ENCODE measurements at places on chromosomes 7 and 10. TPM values are rescaled to one million over a fixed set of nuclear protein-coding genes. Genes with fewer than 3 reads are reported as not detected.

The ELFN1 gene
- 3.0 TPM for total RNA-seq

The NODAL gene
- not detected for total RNA-seq

The SUN3 gene
- not detected for total RNA-seq

The HOXA6 gene
- 0.09 TPM for total RNA-seq

The FOXI2 gene
- total RNA-seq = not detected

The RUFY2 gene
- total RNA-seq = 12.5 TPM

The TMEM236 gene
- not detected for total RNA-seq

The PNLIPRP3 gene
- total RNA-seq = not detected

The THAP5 gene
- 19.5 TPM for total RNA-seq

The RBP3 gene
- not detected for total RNA-seq

The SPDYE16 gene
- total RNA-seq = under 0.01 TPM

The LOXL4 gene
- 13.3 TPM for total RNA-seq

The CPA4 gene
- total RNA-seq = 2.7 TPM

The AKR1C4 gene
- not detected for total RNA-seq

The GFRA1 gene
- total RNA-seq = under 0.01 TPM

The TMEM140 gene
- total RNA-seq = 12.0 TPM

The GNB2 gene
- total RNA-seq = 53.9 TPM

The PPP1R17 gene
- total RNA-seq = under 0.01 TPM

The VSIR gene
- total RNA-seq = 19.2 TPM

The UTF1 gene
- not detected for total RNA-seq

The PGAM2 gene
- 0.09 TPM for total RNA-seq

The LIPK gene
- total RNA-seq = not detected

The BICC1 gene
- total RNA-seq = 74.9 TPM

The SRRM3 gene
- total RNA-seq = 0.94 TPM
